ENCODE measurements at places on chromosomes 7 and 10.

DNA sequence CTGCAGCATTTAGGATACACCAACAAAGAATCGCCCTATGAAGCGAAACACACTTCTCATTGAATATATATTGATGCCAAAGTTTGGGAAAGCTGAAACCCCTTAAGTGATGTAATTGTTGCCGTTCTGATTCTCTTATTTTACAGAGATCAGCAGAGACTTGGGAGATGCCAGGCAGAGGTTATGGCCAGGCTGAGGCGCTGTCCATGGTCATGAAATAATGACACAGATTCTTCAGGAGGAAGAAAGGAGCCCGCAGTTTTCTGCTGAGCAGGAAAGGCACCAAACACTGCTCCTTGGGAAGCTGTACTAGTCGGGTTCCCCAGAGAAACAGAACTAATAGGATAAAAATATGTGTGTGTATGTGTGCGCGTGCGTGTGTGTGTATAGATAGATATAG, 566.0 kb downstream of the CALN1 start:
- H3K4me3 ChIP-seq: no peak overlapping the region
- no peaks in the 10 kb centered on the region for H3K27me3 ChIP-seq
- no peaks in the 10 kb centered on the region for H3K4me1 ChIP-seq
- no peak for DNase-seq

GRCh38 chr7:40965016-40965415, 737.9 kb downstream of the INHBA start:
- no peaks in the 10 kb centered on the region for H3K27me3 ChIP-seq
- no peak overlapping the region for H3K27ac ChIP-seq
- no peaks in the 10 kb centered on the region for H3K36me3 ChIP-seq
- no peaks in the 10 kb centered on the region for H3K4me1 ChIP-seq
- no peak for DNase-seq

DNA sequence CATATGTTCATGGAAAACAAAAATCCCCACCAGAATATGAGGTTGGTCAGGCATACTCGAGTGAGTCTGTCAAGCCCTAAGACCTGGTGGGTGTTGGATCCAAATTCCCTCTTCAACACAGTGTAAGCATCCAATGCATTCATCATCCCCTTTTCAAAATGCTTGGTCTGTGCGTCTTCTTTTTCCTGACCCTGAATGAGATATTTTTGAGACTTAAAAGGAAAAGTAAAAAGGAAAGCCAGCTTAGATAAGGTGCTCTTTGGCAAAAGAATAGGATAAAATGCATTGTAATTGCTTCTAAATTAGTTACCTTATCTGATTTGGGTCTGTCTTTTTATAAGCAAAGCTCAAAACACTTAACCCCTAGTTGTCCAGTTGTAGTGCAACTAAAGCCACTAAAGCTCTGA, 331.5 kb downstream of the PTEN start:
- no peak for DNase-seq
- H3K36me3 ChIP-seq: no peaks in the 10 kb centered on the region
- no peak overlapping the region for H3K27ac ChIP-seq

- no peak overlapping the region for H3K27ac ChIP-seq
- H3K4me1 ChIP-seq: no peaks in the 10 kb centered on the region
- no peak for DNase-seq
- H3K4me3 ChIP-seq: no peak overlapping the region
- no peaks in the 10 kb centered on the region for H3K27me3 ChIP-seq
- H3K36me3 ChIP-seq: no peaks in the 10 kb centered on the region
Observed at GRCh38 chr7:117283779-117284178, 39.1 kb downstream of the WNT2 start.

DNA sequence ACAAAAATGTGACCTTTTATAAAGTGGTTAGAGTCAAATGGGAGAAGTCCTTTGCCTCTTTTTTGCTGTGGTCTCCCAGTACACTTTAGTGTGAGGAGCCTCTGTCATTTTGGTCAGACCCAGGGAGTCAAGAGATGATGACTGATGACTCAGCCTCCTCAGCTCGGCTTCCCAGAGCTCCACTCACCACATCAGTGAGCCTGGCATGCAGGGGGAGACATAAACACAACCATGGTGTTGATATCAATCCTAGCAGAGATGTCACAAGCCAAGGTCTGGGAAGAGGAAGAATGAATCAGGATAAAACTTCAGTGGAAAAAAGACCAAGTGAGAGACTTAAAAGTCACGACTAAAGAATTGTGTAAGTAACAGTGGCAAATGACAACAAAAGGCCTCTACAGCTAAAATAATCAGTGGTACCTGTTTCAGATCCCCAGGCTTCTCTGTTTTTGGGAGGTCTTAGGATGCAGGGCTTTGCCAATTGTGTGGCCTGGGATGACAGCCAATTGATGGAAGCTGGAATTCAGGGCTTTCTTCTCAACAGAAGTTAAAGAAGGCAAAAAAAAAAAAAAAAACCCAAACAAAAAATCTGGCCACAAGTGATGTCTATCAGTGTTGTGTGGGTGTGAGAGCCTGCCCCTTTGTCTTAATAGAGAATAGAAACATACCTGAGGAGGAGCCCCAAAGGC, 50.2 kb downstream of the TFAM start:
- H3K27ac ChIP-seq: no peak overlapping the region
- H3K4me1 ChIP-seq: peaks cover 5% of the 10 kb centered on the region
- no peak for DNase-seq
- no peaks in the 10 kb centered on the region for H3K36me3 ChIP-seq
- H3K4me3 ChIP-seq: no peak overlapping the region
- H3K27me3 ChIP-seq: no peaks in the 10 kb centered on the region

GRCh38 chr7:117086788-117087187, 133.5 kb downstream of the ST7 start:
- H3K36me3 ChIP-seq: no peaks in the 10 kb centered on the region
- H3K4me3 ChIP-seq: no peak overlapping the region
- no peaks in the 10 kb centered on the region for H3K27me3 ChIP-seq
- H3K4me1 ChIP-seq: peaks cover 14% of the 10 kb centered on the region

DNA sequence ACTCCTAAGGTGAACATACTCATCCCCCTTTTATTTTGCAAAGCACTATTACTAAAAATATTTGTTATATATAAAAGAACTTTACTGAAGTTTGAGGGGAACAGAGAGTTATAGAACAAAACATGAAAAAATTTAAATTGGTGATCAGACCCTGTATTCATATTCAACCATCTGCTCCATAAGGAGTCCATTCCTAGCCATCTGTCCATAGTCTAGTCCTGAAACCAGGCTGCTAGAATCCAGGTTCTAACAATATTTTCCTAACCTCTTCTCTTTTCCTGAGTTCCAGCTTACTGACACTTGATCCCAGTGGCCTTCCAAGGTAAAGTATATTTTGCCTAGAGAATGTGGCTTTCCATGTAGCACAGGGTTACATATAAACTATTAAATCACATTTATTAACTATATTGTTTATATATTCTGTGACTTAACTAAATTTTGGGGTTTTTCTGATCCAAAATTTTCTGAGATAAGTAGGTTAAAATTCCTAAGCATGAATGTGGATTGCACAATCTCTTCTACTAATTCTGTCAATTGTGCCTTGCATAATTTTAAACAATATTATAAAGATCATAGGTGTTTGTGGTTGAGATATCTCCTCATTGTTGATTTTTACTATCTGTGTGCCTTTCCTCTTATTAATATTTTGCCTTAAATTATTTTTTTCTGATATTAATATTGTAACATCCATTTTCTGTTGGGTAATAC, 137.6 kb upstream of the MAGI2 start:
- H3K27me3 ChIP-seq: no peaks in the 10 kb centered on the region
- H3K27ac ChIP-seq: no peak overlapping the region
- no peaks in the 10 kb centered on the region for H3K4me1 ChIP-seq
- no peak overlapping the region for H3K4me3 ChIP-seq
- H3K36me3 ChIP-seq: no peaks in the 10 kb centered on the region

DNA sequence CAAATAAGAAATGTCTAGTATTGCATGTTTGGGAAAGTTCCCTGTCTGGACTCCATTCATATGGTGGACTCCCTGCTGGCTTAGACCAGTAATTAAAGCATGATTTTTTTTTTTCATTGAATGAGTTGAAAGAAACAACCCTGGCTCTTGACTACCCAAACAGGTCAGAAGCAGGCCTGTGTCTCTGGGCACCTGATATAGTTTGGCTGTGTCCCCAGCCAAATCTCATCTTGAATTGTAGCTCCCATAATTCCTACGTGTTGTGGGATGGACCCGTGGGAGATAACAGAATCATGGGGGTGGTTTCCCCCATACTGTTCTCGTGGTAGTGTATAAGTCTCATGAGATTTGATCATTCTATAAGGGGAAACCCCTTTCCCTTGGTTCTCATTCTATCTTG, 206.2 kb downstream of the TMEM178B start:
- no peak overlapping the region for H3K4me3 ChIP-seq
- no peaks in the 10 kb centered on the region for H3K36me3 ChIP-seq
- H3K4me1 ChIP-seq: no peaks in the 10 kb centered on the region
- H3K27ac ChIP-seq: no peak overlapping the region

DNA sequence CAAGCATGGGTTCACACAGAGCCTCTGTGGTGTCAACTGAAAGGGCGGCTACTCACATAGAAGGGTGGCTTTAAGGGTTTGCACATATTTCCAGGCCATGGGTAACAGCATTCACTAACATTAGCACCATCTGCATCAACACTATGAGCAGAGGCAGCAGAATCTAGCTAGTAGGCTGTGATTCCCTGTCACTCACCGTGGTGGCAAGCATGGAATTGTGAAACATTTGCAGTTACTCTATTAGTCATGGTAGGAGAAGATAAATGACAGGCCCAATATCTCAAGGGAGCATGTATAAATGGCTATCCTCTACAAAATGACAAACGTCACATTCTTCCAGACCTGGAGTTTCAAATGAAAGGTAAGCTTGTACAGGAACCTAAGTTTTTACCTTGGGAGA, 32.2 kb upstream of the CUBN start:
- DNase-seq: no peak
- H3K4me3 ChIP-seq: no peak overlapping the region
- H3K27me3 ChIP-seq: no peaks in the 10 kb centered on the region
- H3K4me1 ChIP-seq: no peaks in the 10 kb centered on the region

- H3K36me3 ChIP-seq: no peaks in the 10 kb centered on the region
- DNase-seq: no peak
- no peaks in the 10 kb centered on the region for H3K4me1 ChIP-seq
- H3K4me3 ChIP-seq: no peak overlapping the region
- H3K27me3 ChIP-seq: no peaks in the 10 kb centered on the region
Observed at GRCh38 chr10:63503395-63503794, 17.8 kb upstream of the REEP3 start.

DNA sequence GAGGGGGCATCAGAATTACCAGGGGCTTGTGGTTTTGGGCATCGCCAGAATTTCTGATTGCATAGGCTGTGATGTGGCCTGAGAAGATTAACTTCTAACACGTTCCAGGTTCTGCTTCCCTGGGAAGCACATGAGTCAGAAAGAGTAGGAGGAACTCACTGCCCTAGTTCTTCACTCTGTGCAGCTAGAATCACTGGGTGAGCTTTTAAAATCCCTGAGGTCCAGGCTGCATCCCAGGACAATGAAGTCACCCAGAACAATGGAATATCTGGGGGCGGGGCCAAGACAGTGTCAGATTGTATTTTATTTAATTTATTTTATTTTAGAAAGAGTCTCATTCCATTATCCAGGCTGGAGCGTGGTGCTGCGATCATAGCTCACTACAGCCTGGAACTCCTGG, 636.5 kb downstream of the CALN1 start:
- no peaks in the 10 kb centered on the region for H3K36me3 ChIP-seq
- no peak for DNase-seq
- no peaks in the 10 kb centered on the region for H3K27me3 ChIP-seq
- no peak overlapping the region for H3K4me3 ChIP-seq
- H3K27ac ChIP-seq: no peak overlapping the region

DNA sequence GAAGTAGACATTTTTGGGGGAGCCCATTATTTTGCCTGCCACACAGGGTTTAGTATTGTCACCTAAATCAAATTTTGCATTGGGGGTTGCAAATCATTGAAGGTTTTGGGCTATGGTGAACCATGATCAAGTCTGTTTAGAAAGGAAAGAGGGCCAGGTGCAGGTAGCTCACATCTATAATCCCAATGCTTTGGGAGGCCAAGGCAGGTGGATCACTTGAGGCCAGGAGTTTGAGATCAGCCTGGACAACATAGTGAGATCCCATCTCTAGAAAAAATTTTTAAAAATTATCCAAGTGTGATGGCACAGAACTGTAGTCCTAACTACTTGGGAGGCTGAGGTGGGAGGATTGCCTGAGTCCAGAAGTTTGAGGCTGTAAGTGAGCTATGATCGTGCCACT, 31.2 kb downstream of the KAT6B start:
- H3K27me3 ChIP-seq: no peaks in the 10 kb centered on the region
- no peak overlapping the region for H3K4me3 ChIP-seq
- no peak for DNase-seq
- peaks cover 18% of the 10 kb centered on the region for H3K4me1 ChIP-seq
- H3K36me3 ChIP-seq: no peaks in the 10 kb centered on the region

DNA sequence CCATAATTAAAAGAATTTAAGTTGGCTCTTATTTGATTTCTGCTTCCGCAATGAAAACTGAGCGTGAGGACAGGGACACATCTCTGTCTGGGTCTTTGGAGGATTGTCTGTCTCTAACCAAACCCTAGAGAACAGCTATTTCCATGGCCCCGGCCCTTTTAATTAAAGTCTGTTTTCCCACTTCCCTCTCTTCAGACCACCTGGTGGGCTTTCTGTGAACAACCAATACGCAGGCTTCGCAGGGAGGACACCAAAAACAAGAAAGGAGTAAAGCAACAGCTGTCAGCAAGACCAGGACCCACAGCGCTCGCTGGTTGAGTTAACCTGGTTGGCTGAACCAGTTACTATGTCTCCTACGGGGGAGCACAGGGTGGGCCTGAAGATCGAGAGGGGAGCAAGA, 217.1 kb upstream of the FRMD4A start:
- H3K27me3 ChIP-seq: no peaks in the 10 kb centered on the region
- no peak for DNase-seq
- H3K4me3 ChIP-seq: no peak overlapping the region
- H3K36me3 ChIP-seq: peaks cover 5% of the 10 kb centered on the region
- no peak overlapping the region for H3K27ac ChIP-seq

DNA sequence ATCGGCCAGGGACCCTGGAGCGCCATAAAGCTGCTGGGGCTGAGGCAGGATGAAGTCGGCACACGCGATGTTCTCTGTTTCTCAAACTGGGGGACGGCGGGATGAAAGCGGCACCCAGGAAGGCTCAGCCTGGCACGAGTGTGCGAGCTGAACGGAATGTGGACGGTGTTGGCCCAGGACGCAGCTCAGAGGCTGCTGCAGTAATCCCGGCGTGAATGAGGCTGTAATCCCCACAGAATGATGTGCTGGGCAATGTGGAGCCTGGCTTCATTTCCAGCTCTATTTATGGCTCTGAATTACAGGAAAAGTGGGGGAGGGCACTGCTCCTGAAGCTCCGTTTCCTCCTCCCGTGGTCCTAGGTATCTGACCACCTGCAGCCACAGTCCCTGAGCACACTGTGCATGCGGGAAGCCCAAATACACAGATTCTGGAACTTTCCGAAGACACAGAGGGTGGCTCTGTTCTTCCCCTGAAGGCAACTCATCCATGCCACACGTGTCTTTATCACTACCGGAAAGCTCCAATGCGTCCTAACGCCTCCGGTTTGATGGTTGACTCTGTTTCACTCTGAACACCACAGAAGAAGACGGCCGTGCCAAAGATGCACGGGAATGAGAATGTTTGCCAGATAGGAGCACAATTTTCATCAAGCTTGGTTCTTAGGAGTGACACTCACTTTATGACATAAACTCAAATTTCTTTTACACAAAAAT, 37.6 kb downstream of the KLF6 start:
- H3K4me1 ChIP-seq: no peaks in the 10 kb centered on the region
- H3K36me3 ChIP-seq: no peaks in the 10 kb centered on the region
- no peak overlapping the region for H3K27ac ChIP-seq
- H3K27me3 ChIP-seq: no peaks in the 10 kb centered on the region
- DNase-seq: no peak
- H3K4me3 ChIP-seq: no peak overlapping the region

GRCh38 chr7:157658851-157659412, 322.1 kb downstream of the DNAJB6 start:
- peaks cover 8% of the 10 kb centered on the region for H3K4me1 ChIP-seq
- DNase-seq: no peak
